Stimulated activated CD8-positive, alpha-beta memory T cell treated with anti-CD3 and anti-CD28 coated beads, Interleukin-7, amount 100 ng/mL, for 4 hours (primary cell): ENCODE measurements at places on chromosomes 6 and 20.
A peak's percentile ranks its signal among the peaks of the same experiment; 100 is the strongest.

DNA sequence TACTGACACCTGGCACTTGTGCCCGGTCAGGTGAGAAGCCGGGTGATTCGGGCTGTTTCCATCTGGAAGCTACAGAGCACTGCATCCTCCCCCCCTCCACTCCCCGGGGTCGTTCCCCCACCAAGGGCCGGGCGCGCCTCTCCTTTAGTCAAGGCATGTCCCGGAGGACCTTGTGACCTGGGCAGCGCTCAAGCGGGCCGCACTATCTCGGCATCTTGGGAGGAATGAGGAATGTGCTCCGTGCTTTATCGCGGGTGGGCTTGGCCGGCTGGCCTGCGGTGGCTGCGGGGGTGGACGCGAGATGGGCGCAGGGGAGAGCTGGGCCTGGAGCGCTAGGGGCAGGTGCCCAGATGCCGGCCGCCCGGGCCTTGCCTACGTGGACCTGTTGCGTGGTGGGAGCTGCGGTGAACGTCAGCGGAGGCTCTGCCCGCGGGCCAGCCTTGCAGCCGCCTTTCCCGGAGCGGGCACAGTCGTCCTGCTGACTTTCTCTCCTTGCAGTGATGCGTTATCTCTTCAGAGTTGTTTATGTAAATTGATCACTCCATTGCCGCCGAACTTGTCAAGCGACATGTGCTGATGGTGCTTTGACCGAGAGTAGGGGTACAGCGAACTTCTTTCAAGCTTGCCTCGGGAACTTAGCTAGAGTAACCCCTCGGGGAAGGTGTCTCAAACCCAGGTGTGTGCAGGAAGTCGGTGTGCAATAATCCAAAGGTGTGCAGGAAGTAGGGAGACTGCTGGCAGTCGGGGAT, 1.1 kb downstream of the LRRC1 start:
- DNase-seq: peak; percentile 6

- no peak for DNase-seq
Observed at GRCh38 chr6:131210469-131210868, 75.2 kb downstream of the AKAP7 start.

- no peak for DNase-seq
Observed at GRCh38 chr6:144292372-144292771, 7.2 kb downstream of the UTRN start.

DNA sequence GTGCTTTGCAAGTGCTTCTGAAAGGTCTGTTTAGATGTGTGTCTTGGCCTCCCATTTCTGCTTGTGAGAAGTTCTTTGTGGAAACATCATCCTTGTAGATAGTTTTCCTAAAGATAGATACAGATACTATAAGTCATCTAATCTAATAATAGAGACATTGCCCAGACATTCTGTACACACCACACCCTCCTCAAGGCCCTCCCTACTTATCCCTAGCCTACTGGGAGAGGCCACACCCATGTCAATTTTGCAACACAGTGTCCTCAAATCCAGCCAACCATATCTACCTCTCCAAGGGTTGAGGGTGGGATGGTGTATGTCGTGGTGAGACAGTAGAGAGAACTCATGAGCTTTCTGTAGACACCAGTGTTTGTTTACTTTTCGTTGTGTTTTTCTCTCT, 6.2 kb downstream of the KDM1B start:
- DNase-seq: no peak

GRCh38 chr6:99289701-99290100, 59.8 kb downstream of the FAXC start:
- no peak for DNase-seq

DNA sequence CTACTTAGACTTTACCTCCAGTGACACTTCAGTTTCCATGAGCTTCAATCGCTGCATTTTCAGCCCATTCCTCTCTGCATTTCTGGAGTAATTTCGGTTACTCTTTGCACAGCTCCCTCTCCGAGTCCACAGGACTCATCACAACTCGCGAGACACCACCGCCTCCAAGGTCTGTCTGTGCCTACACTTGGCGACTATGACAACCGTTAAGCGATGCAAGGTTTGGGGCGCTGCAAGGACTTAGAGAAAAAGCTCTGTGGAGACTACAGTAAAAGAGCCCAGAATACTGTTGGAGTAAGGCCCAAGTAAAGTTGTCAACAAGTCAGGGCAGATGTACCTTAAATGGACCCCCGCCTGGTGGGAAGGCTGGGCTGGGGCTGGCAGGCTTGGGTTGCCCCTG, 95.7 kb upstream of the RPS6KA2 start:
- no peak for DNase-seq

- DNase-seq: no peak
Observed at GRCh38 chr6:1393641-1394283, 4.4 kb downstream of the FOXF2 start.

DNA sequence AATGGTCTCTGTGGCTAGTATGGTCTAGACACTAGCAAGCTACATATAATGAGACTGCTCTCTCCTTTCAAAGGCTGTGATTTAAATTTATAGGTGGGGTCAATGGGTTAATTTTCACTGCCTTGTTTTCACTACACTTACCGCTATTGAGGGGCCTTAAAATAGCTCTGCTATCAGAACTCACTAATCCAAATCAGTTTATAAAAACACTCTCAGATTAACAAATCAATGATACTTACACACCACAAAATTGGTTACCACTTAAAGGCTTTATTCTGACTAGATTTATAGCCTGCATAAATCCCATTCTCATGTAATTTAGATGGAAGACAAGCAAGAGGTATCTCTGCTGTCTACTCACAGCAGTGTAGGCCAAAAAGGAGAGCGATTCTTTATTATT, 313.0 kb upstream of the AGPAT4 start:
- DNase-seq: no peak

DNA sequence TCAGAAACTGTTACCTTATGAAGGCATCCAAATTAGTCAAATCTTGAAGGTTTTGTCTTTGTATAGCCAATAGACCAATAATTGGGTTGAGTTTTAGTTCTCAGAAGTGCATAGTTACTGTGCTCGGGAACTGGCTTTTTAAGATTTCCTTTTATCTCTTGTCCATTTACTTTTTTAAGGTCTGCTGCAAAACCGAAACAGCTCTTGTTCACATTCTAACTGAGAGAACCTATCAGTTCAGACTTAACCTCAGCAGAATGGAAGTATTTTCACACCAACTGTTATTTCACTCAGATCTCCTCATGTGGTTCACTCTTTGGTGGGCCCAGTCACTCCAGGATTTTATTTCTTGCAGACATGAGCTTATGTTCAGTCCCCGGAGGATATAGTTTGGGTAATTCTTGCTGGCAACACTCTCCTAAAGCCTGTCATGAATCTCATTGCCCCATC, 55.5 kb downstream of the TPBG start:
- DNase-seq: no peak

DNA sequence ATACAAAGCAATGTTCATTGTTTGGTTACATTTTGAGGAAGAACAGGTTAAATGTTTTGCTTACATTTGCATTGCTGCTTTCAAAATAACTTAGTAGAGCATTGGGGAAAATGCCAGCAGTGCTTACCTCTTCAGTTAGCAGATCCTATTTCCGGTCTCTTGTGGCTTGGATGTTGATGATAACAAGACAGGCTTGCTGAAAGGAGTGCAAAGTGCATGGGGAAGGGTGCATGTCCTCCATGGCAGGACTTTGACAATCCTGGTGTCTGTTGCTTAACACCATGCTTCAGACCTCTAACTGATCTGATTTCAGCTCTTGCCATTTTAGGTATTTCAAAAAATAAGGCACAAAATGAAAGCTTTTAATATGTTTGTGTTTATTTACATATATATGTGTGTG, 21.1 kb downstream of the TPD52L1 start:
- DNase-seq: no peak

GRCh38 chr6:96942676-96943075, 18.1 kb downstream of the KLHL32 start:
- DNase-seq: no peak

DNA sequence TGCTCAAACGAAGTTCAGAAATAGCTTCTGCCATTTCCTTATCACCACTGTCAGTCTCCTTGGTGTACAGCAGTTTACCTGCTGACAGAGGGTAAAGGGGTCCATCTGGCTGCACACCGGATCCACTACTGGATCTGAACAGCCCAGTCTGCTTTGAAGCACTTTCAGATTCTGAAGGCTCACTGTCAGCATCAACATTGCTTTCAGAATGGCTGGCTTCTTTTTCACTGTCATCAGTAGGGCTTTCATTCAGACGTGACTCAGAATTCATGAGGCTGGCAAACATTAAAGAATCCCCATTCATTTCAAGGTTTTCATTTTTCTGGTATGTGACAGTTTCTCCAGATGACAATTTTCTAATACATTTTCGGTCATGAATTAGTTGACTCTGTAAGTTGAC, 21.0 kb upstream of the PNISR start:
- DNase-seq: no peak

GRCh38 chr6:105397987-105398386, 4.9 kb downstream of the PREP start:
- DNase-seq: no peak

- DNase-seq: peak; percentile 52
Observed at GRCh38 chr6:30684386-30685156, 1.9 kb downstream of the PPP1R18 start.

DNA sequence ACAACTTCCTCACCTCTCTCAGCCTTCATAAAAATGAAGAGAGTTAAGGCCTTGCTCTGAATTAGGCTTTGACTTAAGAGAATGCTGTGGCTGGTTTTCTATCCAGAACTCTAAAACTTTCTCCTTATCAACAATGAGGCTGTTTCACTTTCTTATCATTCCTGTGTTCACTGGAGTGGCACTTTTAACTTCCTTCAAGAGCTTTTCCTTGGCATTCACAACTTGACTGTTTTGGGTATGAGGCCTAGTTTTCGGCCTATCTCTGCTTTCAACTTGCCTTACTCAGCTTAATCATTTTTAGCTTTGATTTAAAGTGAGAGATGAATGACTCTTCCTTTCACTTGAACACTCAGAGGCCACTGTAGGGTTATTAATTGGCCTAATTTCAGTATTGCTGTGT, 4.3 kb upstream of the LOC128125822 start:
- DNase-seq: no peak

GRCh38 chr6:14721103-14721758, 524.6 kb upstream of the JARID2 start:
- DNase-seq: no peak

DNA sequence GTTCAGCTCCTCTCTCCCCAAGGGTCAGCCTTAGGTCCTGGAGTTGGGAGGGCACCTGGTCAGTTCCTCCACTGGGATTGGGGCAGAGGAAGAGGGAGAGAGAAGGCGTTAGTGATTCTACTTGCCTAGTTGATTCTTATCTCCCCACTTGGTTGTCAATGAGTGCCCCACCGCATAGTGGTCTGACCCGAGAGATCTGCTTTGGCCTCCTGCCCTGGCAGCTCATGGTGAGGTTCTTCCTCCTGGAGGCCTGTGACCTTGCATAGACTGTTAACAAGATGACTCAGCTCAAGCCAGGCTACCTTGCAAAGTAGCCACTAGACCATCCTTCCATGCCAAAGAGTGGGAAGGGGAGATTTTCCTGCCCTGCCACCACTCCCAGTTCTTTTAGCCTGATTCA, 160.6 kb downstream of the TMEM200A start:
- no peak for DNase-seq

DNA sequence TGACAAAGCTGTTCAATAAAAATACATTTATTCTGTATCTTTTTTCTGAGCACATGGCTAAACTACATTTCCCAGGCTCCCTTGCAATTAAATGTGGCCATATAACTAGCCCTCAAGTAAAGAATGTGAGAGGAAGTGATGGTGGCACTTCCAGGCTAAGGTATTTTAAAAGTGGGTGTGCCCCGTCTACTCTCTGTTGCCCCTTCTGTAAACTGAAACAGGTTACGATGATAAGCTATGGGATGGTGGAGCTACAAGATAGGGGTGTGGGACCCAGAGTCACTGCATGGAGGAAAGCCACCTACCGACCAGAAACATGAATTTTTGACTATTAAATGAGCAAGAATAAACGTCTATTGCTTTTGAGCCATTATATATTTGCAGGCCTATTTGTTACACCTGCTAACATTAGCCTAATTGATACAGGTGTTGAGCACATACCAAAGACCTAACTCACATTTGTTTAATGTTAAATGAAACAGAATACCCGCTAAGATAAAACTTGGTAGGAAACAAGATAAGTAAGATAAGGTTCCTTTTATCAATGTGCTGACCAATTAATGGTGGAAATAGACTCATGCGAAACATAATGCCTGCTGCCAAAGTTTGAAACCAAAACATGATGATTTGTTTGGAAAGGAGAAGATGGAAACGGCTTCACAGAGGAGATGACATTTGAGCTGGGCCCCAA, 3.1 kb downstream of the FYN start:
- DNase-seq: no peak
